ENCODE measurements at places on chromosomes 6 and 20.
A peak's percentile ranks its signal among the peaks of the same experiment; 100 is the strongest.

- DNase-seq = peak; percentile 51
Observed at GRCh38 chr6:70527071-70527737, 39.5 kb upstream of the SDHAF4 start.

- no peak for DNase-seq
Observed at GRCh38 chr20:8132484-8133309, 631 bp downstream of the PLCB1 start.

DNA sequence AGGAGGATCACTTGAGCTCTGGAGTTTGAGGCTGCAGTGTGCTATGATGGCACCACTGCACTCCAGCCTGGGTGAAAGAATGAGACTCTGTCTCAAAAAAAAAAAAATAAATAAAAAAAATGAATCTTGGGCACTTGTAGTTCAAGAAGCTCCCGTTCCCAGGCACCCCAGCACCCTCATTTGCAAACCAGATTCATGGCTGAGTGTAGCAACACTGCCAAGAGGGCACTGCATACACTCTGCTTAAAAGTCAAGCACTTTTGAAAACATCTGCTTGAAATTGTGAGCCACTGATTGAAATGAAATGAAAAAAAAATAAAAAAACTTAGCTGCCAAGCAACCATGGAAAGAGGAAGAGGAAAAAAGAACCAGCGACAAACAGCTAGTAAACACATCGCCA is 124.7 kb upstream of the SASH1 start:
- DNase-seq = no peak

- no peak for DNase-seq
Observed at GRCh38 chr6:30826961-30827342, 57.4 kb upstream of the DDR1 start.

DNA sequence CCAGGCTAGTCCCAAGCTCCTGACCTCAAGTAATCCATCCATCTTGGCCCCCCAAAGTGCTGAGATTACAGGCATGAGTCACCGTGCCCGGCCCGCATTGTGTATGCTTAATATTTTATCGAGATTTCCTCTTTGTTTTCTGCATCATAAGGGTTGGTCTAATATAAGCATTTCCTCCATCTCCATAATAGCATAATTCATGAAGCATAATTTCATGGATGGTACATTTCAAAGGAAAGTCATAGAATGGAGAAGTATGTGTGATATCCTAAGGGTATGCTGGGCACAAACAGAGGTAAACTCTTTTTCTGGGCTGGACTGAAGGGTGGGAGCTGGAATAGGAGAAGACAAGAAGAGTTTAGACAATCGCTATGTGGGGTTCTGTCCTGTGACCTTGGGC is 17.5 kb upstream of the TIAM2 start:
- no peak for DNase-seq

DNA sequence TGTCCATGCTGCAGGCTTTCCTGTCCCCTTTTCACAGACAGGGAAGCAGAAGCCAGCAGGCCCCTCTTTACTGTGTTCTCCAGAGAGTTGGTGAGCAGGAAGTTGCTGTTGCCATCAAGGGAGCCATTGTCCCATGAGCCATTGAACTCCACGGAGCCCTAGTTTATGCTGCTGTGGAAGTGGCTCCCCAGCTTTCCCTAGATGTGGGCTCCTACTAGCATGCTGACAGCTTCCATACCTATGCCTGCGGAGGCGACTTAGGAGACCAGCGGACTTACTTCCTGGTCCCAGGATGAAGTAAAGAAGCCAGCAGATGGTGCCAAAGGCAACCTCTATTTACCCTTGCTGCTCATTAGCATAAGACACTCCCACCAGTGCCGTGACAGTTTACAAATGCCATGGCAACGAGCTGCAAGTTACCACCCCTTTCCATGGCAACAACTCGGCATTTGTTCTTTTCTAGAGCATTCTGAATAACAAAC is 30.8 kb upstream of the FKBP1A start:
- peak; percentile 50 for DNase-seq

Data from fibroblast of skin of right quadriceps (primary cell).